Epithelial cell of alveolus of lung (primary cell): ENCODE measurements at places on chromosomes 13 and 19. TPM values are rescaled to one million over a fixed set of nuclear protein-coding genes. Genes with fewer than 3 reads are reported as not detected.

SIRT2 gene
- total RNA-seq: 43.0 and 53.8 TPM in 2 replicates

LMTK3 gene
- 0.26 and 4.5 TPM in 2 replicates for total RNA-seq

LGALS16 gene
- total RNA-seq: not detected in 2 replicates

PTPRS gene
- total RNA-seq: 100 and 163 TPM in 2 replicates

PSG6 gene
- not detected in 2 replicates for total RNA-seq

CYP2A6 gene
- not detected in 2 replicates for total RNA-seq

CD209 gene
- total RNA-seq: not detected in 2 replicates

SPACA4 gene
- total RNA-seq: not detected in 2 replicates

TMTC4 gene
- total RNA-seq: 16.9 and 17.7 TPM in 2 replicates

IQCN gene
- total RNA-seq: 0.13 and 1.6 TPM in 2 replicates

ZIC2 gene
- 0.24 TPM in 1 of 2 replicates, not detected in the other for total RNA-seq

ACER1 gene
- not detected in 2 replicates for total RNA-seq

MBD3L3 gene
- total RNA-seq: not detected in 2 replicates

CRX gene
- total RNA-seq: not detected in 2 replicates

SIGLEC11 gene
- total RNA-seq: not detected in 2 replicates

TYROBP gene
- total RNA-seq: not detected in 2 replicates

CLEC4G gene
- total RNA-seq: not detected in 2 replicates

GPC5 gene
- total RNA-seq: 0.65 and 2.1 TPM in 2 replicates

ZNF534 gene
- not detected in 2 replicates for total RNA-seq

ZNF610 gene
- 1.4 and 13.9 TPM in 2 replicates for total RNA-seq

SERP2 gene
- total RNA-seq: 2.9 and 9.3 TPM in 2 replicates

BBC3 gene
- 10.8 and 23.1 TPM in 2 replicates for total RNA-seq

IFNL1 gene
- not detected in 2 replicates for total RNA-seq

LIM2 gene
- total RNA-seq: not detected in 2 replicates

TGFBR3L gene
- total RNA-seq: 6.3 and 8.9 TPM in 2 replicates

KIR3DL2 gene
- total RNA-seq: not detected in 2 replicates

CADM4 gene
- 2.6 and 4.8 TPM in 2 replicates for total RNA-seq

PLK5 gene
- not detected in 2 replicates for total RNA-seq

LILRB5 gene
- total RNA-seq: not detected in 2 replicates
